Astrocyte (in vitro differentiated cells and primary cell): ENCODE measurements at places on chromosomes 4 and X.

- H3K4me1 ChIP-seq, result peaks cover 4% of the 10 kb centered on the region
- H3K27me3 ChIP-seq, result no peaks in the 10 kb centered on the region
- H3K27ac ChIP-seq, result no peak overlapping the region
- no peaks in the 10 kb centered on the region for H3K36me3 ChIP-seq
Observed at GRCh38 chr4:143306788-143307187, 29.9 kb upstream of the GAB1 start.

GRCh38 chrX:43655151-43656004, 721 bp upstream of the MAOA start:
- H3K27me3 ChIP-seq, result no peaks in the 10 kb centered on the region
- H3K27ac ChIP-seq, result peak overlapping the region; percentile 98
- no peaks in the 10 kb centered on the region for H3K4me1 ChIP-seq

DNA sequence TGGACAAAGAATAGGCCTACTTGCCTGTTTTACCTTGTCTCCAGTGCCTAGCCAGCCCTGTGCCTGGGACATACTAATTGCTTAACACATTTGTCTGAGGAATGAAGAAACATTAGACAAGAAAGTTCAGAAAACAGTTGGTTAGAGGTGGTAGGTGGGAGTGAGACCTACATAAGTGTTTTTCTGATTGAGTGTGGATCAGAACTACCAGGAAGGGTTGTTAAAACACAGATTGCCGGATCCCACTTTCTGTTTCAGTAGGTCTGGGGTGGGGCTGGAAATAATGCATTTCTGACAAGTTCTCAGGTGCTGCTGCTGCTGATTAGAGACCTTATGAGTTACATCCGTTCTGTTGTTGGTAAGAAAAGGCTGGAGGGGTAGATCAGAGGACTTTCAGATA, 5.7 kb upstream of the JADE1 start:
- no peaks in the 10 kb centered on the region for H3K36me3 ChIP-seq
- no peaks in the 10 kb centered on the region for H3K27me3 ChIP-seq
- H3K4me3 ChIP-seq, result no peak overlapping the region

GRCh38 chrX:39984191-39984956, 113.4 kb downstream of the BCOR start:
- DNase-seq, result peak; percentile 49
- H3K27me3 ChIP-seq, result no peaks in the 10 kb centered on the region
- no peak overlapping the region for H3K27ac ChIP-seq
- H3K36me3 ChIP-seq, result no peaks in the 10 kb centered on the region
- peaks cover 5% of the 10 kb centered on the region for H3K4me1 ChIP-seq

DNA sequence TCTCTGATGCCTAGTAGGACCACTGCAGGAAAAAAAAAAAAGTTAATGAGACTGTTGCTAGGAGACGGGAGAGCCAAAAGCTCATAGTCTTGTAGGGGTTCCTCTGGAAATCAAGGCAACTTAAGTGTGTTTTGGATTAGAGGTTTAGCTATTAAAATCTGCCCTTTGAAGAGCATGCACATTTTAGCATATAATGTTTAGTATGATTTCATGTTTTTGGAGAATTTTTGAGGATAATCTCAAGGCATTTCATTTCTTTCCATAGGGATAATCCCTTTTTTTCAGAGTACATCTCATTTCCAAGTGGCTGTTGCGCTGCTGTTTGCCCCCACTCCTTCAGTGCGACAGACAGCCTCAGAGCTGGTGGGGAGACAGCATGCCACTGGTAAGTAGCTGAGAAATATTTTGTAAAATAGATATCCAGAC, at the start of gene LINC00632:
Gene LINC00632, plus strand, starts transcription at position 339 of the 426 bp plus-strand sequence.
- DNase-seq, result no peak
- peaks cover 8% of the 10 kb centered on the region for H3K27me3 ChIP-seq
- peaks cover 3% of the 10 kb centered on the region for H3K4me1 ChIP-seq
- no peaks in the 10 kb centered on the region for H3K36me3 ChIP-seq

- no peak for DNase-seq
- H3K27me3 ChIP-seq, result no peaks in the 10 kb centered on the region
- no peak overlapping the region for H3K27ac ChIP-seq
Observed at GRCh38 chrX:112056476-112056875, 26.1 kb downstream of the TRPC5 start.

DNA sequence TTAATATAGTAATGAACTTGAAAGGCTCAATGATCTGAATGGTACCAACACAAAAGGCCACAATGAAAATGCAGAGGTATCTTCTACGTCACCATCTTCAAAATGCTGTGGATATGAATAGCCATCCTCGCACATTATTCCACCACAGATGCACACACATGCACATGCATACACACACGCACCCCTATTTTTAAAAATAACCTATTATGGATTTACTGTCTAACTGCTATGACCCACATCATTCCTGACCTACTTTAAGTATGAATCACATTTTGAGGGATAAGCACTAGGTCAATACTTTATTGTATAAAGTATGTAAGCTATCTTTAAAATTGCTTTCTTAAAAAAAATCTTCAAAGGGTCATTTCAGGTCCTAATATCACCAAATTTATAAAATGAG, 24.4 kb upstream of the CORIN start:
- peak overlapping the region; percentile 64 for H3K27ac ChIP-seq
- H3K27me3 ChIP-seq, result no peaks in the 10 kb centered on the region
- H3K4me3 ChIP-seq, result no peak overlapping the region
- DNase-seq, result peak; percentile 80
- H3K4me1 ChIP-seq, result peaks cover 18% of the 10 kb centered on the region

- no peaks in the 10 kb centered on the region for H3K27me3 ChIP-seq
- peak; percentile 48 for DNase-seq
- H3K27ac ChIP-seq, result no peak overlapping the region
- no peaks in the 10 kb centered on the region for H3K4me1 ChIP-seq
- no peak overlapping the region for H3K4me3 ChIP-seq
Observed at GRCh38 chr4:66017671-66018070, 347.4 kb upstream of the EPHA5 start.

DNA sequence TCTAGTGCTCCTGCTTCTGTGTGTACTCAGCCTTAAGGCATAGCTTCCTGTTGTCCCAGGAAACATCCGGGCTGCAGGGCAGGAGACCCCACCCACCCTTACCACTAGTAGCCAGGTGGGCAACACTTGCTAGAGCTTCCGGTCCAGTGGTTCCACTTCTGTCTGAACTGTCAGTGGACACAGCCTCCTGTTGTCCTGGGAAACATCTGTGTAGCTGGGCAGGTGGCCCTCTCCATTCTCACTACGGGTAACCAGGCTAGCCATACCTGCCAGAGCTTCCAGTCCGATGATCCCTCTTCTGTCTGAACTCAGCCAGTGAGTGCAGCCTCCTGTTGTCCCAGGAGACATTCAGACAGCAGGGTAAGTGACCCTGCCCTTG, 372.2 kb downstream of the INPP4B start:
- H3K36me3 ChIP-seq, result no peaks in the 10 kb centered on the region
- DNase-seq, result no peak
- no peaks in the 10 kb centered on the region for H3K27me3 ChIP-seq
- H3K4me3 ChIP-seq, result no peak overlapping the region

DNA sequence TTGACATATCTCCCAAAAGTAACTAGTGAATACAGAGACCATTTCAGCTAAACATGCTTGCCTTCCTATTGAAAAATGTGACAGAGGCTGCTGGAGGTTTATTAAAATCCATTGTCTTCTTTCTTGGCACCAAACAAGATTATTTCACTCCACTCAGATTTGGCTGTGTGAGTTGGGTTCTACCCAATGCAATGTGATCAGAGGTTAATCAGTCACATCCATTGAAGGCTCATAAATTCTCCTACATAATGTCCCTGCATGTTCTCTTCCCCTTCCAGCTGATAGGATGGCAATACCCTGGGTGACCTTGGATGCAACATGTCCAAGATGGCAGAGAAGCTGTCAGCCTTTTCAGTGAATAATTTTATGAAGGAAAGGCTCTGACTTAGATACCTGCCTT, 54.5 kb downstream of the TKTL2 start:
- H3K4me1 ChIP-seq, result no peaks in the 10 kb centered on the region
- H3K27me3 ChIP-seq, result no peaks in the 10 kb centered on the region
- no peak overlapping the region for H3K4me3 ChIP-seq

DNA sequence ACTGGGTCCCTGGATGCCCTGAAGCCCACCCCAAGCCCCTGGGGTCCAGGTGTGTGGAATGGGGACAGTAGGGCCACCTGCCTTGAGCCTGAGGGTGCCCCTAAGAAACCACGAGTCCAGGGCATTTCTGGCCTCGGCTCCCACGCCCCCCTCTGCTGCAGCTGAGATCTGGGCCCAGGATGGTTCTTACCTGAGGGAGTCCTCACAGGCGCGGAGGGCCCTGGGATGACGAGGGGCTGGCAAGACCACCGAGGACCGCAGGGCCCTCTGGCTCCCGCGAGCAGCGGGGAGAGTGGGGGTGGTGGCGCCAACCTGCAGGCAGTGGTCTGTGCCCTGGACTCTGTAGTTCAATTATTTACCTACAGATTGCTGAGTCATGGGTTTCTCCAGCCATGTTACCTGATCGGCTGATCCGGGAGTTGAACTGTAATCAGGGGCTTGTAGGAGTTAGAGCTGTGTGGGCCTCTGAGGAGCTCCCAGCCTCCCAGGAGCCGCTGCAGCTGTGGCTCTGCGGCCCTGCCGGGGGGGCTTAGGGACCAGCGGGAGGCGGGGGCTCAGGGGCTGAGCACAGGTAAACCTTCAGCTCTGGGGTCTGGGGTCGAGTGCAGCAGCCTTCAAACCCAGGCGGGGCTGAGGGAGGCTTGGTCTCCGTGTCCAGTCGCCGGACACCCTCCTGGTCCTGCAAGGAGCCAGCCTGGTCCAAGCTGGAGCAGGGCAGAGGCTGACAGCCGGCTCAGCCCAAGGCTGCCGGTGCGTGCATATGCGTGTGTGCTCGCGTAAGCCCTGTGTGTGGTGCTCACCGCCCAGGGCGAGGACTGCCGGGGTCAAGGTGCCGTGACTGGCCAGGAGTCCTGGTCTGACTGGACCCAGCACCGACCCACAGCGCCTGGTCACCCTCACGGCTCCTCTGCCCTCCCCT, at the start of gene SLC26A1:
Gene SLC26A1, minus strand, starts transcription at position 294 of the 919 bp plus-strand sequence. CDS start 1,701 bp downstream, outside the sequence.
- no peak for DNase-seq
- H3K27me3 ChIP-seq, result peaks cover 15% of the 10 kb centered on the region
- H3K36me3 ChIP-seq, result no peaks in the 10 kb centered on the region
- H3K27ac ChIP-seq, result no peak within 1 kb of the TSS
- no peaks in the 10 kb centered on the region for H3K4me1 ChIP-seq

DNA sequence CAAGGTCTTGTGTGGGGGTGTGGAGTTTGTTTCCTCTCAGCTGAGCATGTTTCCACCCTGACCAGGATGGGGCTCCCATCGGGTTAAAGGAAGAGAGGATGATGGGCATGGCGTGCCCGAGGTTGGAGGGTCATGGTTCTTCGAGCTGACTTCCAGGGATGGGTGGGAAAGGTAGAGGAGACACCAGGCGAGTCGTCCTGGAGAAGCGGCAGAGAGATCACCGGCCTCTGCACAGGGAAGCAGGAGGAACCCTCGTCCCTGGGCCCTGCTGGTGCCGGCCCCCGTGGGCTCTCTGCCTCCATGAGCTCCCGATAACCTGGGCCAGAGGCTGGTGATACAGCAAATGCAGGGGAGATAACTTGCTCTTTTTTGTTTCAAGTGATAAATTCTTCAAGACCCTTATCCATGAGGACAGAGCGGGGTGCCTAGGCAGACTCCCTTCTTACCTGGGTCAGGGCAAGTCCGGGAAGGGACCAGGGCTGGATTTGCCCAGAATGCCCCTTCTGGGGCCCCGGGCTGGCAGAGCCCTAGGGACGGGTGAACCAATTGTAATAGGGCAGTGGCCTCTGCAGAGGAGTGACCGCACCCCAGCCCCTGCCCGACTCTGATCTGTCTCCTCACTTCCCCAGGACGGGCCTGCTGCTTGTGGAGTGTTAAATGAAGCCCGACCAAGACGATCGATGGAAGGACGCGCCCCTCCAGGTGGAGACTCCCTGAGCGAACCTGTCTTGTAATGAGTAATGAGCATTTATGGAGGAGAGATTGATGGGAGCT, 63.0 kb downstream of the CPZ start:
- DNase-seq, result no peak
- H3K4me3 ChIP-seq, result no peak overlapping the region
- no peaks in the 10 kb centered on the region for H3K4me1 ChIP-seq
- H3K27ac ChIP-seq, result no peak overlapping the region
- H3K36me3 ChIP-seq, result no peaks in the 10 kb centered on the region
- peaks cover 3% of the 10 kb centered on the region for H3K27me3 ChIP-seq

- H3K27me3 ChIP-seq, result peaks cover 2% of the 10 kb centered on the region
- DNase-seq, result peak; percentile 52
- H3K36me3 ChIP-seq, result no peaks in the 10 kb centered on the region
Observed at GRCh38 chr4:48195374-48195773, 61.3 kb upstream of the TXK start.

GRCh38 chr4:161936625-161937550, 226.9 kb downstream of the FSTL5 start:
- no peaks in the 10 kb centered on the region for H3K36me3 ChIP-seq
- DNase-seq, result peak; percentile 99
- no peaks in the 10 kb centered on the region for H3K27me3 ChIP-seq
- peaks cover 15% of the 10 kb centered on the region for H3K4me1 ChIP-seq

DNA sequence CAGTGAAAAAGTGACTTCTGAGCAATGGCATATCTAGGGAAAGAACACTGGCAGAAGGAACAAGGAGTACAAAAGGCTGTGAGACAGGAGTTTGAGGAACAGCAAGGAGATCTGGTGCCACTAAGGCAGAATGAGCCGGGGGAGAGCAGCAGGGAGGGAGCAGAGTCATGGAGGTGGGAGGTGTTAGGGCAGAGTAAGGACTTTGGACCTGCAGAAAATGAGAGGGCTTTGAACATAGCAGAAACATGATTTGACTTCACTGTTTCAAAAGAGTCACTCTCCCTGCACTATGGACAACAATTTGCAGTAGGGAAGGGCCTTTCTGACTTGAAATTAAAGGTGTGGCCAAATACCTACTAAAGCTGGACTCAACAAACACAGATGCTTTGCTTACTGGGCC, 356.2 kb downstream of the ADGRL3 start:
- H3K4me3 ChIP-seq, result no peak overlapping the region
- no peaks in the 10 kb centered on the region for H3K27me3 ChIP-seq
- no peaks in the 10 kb centered on the region for H3K36me3 ChIP-seq
- peaks cover 16% of the 10 kb centered on the region for H3K4me1 ChIP-seq
- peak overlapping the region; percentile 60 for H3K27ac ChIP-seq
- DNase-seq, result peak; percentile 6

DNA sequence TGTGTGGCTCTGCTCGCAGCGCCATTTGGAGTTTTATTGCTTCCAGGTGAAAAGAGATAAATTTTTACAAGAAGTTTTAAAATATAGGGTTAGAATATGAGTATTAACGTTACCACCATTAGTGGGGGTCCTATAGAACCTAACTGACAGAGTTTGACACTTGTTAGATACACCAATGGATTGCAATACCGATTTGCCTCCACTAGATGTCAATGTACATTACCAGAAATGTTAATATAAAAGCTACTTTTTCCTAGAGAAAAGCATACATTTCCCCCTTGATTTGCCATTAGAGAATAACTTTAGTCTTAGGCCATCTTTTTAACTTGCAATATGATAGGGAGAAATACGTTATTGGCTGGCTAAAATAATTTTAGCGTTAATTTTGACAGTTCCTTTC, 108.4 kb downstream of the LINC00632 start:
- no peaks in the 10 kb centered on the region for H3K36me3 ChIP-seq
- no peak overlapping the region for H3K4me3 ChIP-seq
- H3K4me1 ChIP-seq, result no peaks in the 10 kb centered on the region
- no peaks in the 10 kb centered on the region for H3K27me3 ChIP-seq
